ENCODE measurements at places on chromosomes 13 and 19.

DNA sequence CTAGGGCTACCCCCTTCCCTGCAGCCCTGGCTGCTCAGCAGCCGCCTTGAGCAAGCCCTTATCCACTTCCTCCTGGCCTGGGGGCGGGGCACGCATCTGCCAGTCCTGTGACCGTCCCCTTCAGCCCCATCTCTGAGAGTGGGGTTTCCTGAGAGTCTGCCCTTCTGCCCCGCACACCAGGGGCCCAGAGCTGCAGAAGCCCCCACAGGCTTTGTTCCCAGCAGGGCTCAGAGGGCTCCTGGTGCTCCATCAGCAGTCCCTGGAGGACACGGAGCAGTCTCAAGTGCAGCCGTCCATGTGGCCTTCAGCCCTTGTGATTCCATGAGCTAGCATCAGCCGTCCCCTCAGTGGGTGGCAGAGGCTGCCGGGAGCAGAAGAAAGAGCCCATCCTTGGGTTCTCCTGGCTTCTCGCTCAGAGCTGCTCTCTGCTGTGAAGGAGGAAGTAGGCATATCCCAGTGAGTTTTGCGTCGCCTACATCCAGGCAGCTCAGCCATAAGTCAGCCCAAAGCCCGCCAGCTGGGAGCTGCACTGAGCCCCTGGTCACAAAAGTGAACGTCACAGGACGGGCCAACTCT lies 16.3 kb downstream of the MYO9B start:
- DNase-seq = no peak

DNA sequence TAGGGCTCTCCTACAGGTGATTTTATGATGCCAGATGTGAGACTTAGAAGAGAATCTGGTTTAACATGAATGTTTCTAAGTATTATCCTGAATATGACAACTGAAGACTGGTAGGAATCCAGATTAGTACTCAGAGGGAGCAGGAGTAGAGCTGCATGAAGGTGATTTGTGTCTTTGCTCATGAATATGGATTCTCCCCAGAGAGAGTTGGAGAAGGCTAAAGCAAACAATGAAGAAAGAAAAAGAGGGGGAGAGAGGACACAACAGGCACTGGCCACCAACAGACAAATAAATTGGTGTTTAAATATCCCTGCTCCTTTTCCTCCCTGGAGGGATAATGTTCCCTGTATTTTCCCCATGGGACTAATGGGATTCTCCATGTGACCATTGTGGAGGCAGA lies 427.0 kb upstream of the KLF12 start:
- no peak for DNase-seq

DNA sequence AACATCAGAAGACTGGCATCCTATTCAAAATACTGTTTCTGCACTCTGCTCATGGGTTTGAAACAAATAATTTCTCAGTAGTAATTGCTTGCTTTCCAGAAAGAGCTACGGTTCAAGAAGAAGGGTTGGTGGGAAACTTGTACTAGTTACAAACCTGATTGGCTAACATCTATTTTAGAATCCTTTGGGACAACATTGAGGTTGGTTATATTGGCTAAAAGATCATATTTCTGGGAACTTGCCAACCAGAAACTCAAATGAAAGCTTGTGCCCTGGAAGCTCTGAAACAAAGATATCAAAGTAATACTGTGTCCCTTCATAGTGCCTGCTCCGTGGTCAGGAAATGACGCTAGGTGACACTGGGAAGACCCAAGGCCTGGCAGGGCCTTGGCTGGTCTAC lies 141.7 kb downstream of the LACC1 start:
- DNase-seq = no peak

DNA sequence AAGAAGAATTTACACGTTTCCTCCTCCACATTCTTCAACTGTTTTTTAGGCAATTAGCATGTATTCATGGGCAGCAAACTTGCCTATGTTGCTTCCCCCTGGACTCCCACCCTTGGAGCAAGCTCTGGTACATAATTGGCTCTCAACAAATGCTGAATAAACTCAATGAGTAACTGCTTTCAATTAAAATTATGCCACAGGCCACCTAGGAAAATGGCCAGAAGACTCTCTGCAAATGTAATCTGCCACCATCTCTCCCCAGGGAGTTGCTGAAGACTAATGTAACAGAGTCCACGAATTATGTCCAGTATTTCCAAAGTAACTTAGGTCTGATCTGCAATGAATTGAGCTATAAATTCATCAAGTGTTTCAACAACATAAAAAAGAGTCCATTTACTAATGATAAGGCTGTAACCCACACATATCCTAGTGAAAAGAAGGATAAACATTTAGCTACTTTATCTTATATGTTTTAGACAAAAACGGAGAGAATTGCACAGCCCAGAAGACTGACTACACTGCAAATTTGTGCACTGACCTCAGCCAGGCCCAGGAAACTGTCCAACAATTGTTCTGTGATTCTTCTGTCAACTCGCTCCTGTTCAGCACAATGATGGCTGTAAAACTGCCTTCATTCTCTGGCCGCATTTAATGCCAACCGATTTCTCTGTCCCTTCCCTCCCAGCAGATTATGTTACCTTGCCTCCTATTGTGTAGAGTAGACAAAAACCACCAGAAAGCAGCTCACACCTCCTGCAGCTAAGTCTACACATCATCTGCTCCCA lies 808.6 kb upstream of the ARGLU1 start:
- DNase-seq = no peak

- DNase-seq = no peak
Measured at GRCh38 chr13:20144141-20144850, 16.6 kb downstream of the GJA3 start.

GRCh38 chr13:42645717-42646116 lies 71.8 kb downstream of the TNFSF11 start:
- no peak for DNase-seq

DNA sequence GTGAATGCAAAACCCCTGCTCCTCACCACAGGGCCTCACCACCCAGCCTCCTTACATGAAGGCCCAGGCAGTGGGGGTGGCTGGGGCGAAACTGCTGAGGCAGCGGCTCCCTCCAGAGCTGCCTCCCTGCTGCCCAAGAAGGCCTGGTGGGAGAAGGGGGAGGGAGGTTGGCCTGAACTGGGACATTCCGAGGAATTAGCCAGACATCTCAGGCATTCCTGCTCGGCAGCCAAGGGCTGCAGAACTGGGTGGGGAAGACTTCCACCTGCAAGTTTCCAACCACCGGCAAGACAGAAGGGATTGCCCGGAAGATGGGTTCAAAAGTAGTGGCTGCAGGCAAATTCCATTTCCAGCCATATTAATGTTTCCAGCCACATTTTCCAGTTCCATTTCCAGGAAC lies 2.3 kb upstream of the PSPN start:
- no peak for DNase-seq

- no peak for DNase-seq
Measured at GRCh38 chr19:20969898-20970297, 46.8 kb downstream of the ZNF85 start.

GRCh38 chr13:112567161-112567862 lies 20.6 kb downstream of the TUBGCP3 start:
- no peak for DNase-seq

DNA sequence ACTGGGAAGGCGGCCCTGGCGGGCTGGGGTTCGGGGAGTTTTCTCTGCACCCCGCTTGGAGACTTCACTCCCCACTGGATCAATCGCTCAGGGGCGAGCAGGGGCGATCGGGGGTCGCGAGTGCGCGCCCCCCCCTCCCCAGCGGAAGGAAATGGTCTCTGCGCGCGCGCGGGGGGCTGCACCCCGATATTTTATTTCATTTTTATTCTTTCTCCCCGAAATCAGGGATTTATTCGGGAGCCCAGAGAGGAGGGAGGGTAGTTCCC lies 421 bp downstream of the ARID3A start:
- no peak for DNase-seq

- DNase-seq = no peak
Measured at GRCh38 chr19:39563408-39563807, 23.4 kb upstream of the EID2 start.

DNA sequence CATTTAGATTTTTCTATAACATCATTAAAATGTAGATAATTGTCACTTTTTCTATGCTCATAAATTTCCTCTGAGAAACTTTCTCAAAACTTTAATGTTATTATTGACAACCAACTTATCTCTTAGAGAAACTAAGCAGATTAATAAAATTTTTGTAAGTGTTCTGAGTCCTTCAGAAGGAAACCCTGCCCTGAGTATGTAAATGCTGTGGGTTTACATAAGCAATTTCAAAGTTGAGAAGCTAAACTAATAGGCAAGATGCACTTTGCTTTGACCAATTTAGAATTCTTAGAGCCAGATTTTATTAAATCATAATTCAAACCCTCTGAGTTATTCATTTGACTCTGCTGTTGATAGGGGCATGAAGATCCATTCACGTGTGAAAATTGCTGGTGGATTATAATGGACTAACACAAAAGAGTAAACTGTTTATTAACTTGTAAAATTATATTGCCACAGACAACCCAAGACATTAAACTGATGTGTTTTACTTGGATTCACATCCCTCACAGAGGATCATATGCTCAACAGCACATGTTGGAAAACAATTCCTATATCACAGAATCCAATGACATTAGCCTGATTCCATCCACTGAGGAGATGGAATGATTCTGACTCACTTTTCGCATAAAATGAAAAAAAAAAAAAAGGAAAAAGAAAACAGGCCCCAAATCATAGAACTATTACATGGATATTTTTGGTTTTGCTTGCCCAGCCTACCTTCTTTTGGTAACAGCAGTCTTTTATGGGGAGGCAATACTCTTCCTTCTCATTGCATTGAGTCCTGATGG lies 453.7 kb upstream of the HTR2A start:
- DNase-seq = no peak

DNA sequence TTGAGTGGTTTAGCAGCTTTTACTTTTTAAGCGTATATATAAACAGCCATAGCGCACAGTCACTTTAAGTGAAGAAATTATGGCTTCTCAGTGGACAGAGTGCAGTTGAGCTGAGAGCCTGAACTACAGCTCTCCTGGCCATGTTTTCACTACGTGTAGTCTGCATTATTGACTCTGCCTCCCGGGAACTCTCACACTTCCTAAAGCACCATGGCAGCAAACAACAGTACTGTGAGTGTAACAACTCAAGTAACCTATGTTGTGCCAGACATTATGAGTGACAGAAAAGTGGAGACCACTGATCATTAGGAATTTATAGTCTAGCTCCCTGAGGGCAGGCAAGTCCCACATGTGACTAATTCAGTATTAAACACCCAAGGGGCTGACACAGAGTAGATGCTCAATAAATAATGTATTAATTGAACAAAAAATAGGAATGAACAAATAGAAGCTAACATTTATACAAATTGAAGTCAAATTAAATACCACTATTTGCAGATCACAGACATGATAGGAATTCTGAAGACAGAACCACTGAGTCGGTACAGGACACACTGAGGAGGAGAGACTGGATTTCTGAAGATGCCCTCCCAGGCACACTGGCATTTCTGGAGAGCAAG lies 19.7 kb downstream of the EFNB2 start:
- no peak for DNase-seq

- no peak for DNase-seq
Measured at GRCh38 chr19:48258350-48258749, 2.6 kb upstream of the CARD8 start.

DNA sequence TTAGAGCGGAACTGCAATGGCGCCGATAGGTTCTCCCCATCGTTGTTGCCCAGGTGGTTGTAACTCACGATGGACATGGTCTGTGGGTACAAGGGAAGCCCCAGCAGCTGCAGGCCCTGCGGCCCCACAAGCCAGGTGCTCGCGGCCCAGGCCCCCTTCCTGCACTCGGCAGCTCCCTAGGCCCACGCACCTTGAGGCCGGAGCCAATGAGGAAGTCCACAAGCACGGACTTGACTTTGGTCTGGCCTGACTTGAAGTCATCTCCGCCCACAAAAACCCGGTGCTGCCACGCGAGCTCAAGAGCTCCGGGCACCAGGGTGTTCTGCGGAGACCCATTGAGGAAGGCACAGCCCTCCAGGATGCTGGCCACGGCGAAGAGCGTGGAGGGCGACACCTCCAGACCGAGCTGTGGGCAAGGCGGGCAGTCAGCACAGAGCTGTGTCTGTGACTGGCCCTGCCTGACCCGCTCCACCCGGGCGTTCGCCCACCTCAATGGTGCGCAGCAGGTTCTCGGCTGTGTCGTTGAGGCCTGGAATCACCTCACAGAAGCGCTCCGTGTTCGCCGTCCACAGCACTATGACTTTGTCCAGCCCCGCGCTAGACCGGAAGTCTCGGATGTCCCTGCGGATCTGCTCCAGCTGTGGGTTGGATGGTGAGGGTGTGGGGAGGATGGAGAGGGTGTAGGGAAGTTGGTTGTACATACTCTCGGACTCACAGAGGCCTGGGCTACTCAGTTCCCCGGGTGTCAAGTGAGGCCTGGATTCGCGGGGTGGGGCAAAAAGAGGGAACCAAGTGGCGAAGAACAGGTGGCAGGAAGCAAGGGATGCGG lies 1.9 kb downstream of the ISYNA1 start:
- no peak for DNase-seq

- DNase-seq = no peak
Measured at GRCh38 chr13:59643364-59643841, 520.3 kb downstream of the DIAPH3 start.

GRCh38 chr13:25683056-25683455 lies 311.3 kb downstream of the ATP8A2 start:
- DNase-seq = no peak

GRCh38 chr13:49807681-49808080 lies 15.2 kb upstream of the KPNA3 start:
- DNase-seq = no peak

- no peak for DNase-seq
Measured at GRCh38 chr19:35458731-35459391, 10.8 kb downstream of the FFAR2 start.

DNA sequence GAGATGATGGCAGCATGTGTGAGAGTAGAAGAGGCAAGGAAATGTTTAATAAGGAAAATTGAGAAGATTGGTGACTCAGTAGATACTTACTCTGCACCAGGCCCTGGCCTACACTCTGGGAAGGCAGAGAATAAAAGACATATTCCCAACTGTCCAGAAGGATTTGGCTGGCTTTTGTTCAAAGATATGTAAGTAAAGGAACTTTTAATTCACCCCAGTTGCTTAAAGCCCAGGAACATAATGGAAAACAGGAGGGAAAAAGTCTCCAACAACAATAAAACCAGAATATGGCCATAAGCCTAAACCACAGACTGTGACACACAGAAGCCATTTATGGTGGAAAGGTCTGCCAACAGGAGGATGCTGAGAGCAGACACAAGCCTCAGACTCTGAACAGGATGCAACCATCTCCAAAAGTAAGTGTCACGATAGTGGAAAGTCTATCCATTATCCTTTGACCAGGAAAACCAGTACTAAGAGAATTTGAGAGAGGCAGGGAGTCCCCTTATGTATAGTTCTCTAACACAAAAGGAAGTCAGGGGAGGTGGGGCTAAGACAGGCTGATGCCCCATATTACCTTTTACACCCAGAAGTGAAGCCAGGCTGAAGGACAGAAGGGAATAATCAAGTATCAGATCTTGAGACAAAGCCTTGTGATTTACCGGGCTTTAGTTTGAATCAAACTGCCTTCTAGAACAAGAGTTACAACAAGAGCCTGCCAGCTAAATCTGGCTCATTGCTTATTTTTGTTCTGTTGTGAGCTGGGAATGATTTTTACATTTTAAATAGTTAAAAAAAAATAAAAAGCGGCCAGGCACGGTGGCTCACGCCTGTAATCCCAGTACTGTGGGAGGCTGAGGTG lies 169.5 kb upstream of the STARD13 start:
- no peak for DNase-seq
